ENCODE measurements at places on chromosomes 13 and 19.

DNA sequence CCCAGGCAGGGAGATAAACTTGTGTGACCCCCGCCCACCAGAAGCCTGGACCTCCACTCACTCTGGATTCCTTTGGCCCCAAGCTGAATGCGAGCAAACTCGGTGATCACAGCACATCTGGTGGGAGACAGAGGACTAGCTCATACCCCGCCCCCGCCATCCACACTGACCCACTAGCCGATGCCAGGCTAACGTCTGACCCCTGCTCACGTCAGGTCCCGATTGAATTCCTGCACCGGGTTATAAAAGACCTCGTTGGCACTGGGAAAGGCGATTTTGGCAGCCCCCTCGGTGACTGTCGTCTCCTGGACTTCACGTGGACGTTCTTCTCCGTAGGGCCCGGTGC is 631 bp downstream of the TRMT1 start:
- DNase-seq: no peak

- peak; percentile 25 for DNase-seq
Observed at GRCh38 chr13:20489185-20489820, 36.4 kb downstream of the CRYL1 start.

DNA sequence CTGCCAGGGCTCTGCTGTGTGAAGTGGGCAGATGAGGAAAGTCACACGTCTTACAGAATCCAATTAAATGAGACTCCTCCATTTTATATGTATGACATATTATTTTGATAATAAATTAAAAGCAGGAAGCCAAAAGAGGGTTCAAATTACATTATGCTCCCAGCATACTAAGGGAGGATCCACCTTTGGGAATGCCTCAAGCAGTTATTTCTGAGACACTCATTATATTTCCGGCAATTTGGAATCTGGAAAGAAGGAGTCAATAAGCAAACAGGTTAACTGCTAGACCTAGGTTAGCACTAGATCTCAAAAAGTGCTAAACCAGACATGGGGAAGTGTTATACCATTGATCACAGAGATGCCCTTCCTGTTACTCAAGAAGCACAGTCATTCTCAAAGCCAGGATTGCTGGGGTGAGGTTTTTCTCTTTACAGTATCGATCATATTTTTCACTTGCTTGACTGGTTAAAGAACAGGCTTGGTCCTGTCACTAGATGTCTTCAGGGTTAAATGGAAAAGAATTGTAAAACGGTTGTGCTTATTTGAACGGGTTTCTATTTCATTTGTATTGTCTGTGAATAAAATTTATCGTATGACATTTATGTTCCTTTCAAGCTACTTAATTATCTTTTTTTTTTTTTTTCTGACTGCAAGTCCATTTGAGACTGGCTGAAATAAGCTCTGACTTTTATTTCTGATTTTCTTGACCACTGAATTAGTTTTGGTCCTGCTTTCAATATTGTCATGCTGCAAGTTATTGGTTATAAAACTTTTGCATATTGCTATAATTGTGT is 523.2 kb downstream of the KLF12 start:
- DNase-seq: no peak

DNA sequence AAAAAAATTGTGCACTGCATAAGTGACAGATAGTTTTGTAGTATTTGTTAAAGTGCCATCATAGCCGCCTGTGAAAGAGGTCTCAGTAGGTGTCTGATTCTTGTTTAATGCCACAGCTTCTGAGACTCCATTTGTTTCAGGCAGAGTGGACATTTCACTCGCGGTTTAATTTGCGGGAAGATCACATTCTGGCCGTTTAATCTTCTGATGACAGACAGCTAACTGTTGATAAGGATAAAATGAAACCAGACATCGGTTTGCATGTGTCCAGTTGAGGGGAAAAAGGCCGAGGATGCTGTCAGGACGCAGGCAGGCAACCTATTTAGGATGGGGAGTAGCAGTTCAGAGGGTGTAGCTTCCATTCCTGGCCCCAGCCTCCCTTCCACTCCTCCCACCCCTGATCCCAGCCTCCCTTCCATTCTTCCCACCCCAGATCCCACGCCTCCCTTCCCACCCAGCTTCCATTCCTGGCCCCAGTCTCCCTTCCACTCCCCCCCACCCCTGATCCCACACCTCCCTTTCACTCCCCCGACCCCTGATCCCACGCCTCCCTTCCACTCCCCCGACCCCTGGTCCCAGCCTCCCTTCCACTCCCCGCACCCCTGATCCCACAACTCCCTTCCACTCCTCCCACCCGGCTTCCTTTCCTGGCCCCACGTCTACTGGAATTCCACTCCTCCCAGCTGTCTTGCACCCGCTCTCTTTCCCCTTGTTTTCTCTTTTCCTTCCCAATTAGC is 23.8 kb downstream of the ATP11A start:
- DNase-seq: peak; percentile 78

GRCh38 chr13:84776593-84776992 is 894.3 kb upstream of the SLITRK1 start:
- DNase-seq: no peak

DNA sequence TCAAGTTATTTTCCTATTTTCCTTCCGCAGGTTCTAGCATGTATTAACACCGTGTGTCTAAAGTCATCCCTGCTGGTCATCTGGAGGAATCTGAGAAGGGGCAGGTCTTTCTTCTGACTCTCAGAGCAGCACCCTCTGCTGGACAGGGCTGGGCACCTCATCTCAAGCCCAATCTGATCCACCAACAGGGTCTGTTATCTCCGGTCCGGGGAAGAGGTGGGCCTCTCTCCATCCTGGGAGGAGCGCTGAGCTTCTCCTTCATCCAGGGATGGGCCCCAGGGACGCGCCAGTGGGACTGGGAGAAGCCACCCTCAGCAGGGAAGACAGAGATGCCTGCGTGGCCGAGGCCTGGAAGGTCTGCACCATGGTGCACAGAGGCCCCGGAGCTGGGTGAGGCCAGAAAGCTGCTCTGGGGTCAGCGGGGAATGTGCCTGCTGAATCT is 26.0 kb upstream of the ZNF331 start:
- peak; percentile 69 for DNase-seq

- DNase-seq: no peak
Observed at GRCh38 chr13:111339366-111340143, 19.1 kb downstream of the TEX29 start.

GRCh38 chr13:112245179-112245724 is 130.9 kb upstream of the SPACA7 start:
- peak; percentile 4 for DNase-seq

- DNase-seq: no peak
Observed at GRCh38 chr13:110273254-110273653, 33.7 kb downstream of the COL4A1 start.

DNA sequence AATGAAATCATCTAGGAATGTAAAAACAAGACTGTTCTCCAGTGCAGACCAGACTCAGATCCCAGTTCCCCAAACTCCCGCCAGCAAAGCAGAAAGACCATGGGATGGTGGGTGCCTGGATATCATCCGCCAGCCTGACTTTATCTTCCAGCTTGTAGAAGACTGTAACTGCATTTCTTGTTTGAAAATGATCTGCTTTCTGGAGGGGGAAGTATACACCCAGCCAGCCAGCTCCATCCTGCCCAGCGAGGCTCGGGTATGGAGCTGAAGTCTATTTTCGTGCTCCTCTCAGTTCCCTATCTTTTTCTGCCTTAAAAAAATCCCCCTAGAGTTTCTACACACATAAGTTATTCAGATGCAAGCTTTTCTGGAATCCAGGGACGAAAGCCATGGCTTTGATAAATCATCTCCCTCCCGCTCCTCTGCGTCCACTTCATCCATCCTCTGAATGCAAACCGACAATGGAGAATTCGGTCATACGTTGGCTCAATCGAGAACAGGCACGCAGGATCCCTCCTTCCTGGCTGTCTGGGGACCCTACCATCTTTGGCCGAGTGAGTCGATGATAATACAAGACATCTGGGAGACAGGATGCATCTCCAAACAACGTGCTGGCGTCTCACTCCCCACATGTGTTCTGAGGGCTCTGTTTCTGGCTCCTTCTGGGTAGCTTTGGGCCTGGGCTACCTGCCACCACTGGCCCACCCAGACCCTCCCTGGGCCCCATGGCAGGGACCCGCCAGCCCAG is 31.2 kb downstream of the CEBPG start:
- DNase-seq: no peak

GRCh38 chr19:6971366-6971765 is 49.9 kb downstream of the MBD3L2B start:
- DNase-seq: no peak

DNA sequence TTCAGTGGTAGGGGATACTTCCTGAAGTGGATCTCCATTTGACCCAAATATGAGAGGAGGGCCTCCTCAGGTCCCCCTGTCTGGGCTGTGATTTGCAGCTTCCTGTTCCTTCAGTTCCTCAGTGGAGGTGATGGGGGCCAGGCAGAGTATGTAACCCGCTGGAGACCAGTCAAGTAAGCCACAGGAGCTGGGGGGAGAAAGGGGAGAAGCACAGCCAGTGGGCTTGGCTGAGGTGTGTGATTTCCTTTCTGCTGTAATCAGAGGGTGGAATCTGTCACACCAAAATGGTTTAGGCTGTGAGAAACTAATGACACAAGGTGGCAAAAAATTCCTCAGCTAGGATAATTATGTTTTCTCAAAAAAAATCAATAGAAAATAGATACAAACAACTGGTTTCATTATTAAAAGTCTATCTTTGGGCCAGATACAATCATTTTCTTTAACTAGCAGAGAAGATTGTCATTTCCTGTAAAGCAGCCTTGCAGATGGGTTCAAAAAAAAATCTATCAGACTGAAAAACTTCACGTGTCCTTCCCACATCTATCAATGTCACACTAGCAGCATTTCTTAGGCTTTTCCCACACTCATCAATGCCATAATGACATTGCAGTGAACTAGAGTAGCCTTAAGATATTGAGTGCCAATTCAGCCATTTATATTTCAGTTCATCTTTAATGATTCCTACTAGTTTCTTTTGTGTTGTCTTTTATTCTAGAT is 1660.3 kb downstream of the EFNB2 start:
- DNase-seq: no peak

DNA sequence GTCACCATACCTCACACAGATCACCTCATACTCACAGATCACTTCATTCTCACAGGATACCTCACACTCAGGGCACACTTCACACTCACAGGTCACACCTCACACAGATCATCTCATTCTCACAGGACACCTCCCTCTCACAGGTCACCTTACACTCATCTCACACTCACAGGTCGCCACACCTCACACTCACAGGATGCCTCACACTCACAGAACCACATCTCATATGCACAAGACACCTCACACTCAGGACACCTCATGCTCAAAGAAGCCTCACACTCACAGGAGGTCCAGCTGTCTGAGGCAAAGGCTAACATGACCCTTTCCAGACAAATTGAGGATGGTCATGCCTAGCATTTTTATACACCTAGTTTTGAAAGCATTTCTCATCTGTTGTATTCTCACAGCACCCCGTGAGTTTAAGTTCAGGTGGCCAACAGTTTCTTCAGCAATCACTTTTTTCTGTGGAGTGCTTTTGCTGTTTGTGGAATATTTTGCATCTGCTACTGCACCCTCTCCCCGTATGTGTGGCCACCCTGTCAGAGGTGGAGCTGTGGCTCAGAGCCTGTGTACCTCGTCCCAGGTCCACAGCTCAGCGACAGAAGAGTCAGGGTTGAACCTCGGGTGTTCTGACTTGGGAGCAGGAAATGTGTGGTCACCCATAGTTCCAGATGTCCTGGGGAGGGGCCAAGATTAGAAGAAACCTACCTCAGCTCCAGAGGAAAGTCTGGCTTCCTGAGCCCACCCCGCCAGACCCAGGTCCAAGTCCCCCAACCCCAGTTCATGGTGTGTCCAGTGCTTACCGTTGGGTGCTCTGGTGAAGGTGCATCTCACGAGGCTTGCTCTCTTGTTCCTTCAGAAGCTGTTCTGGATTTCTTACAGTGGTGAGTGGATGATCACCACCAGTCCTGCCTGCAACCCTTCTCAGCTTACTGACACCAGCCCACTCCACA is 7.6 kb downstream of the F7 start:
- DNase-seq: no peak

GRCh38 chr13:24502533-24503378 is 9.8 kb downstream of the PARP4 start:
- peak; percentile 17 for DNase-seq
